ENCODE measurements at places on chromosomes 4 and X.
A peak's percentile ranks its signal among the peaks of the same experiment; 100 is the strongest.

- DNase-seq: no peak
These were observed 52.5 kb upstream of the SHISA3 start for GRCh38 chr4:42344749-42345148.

GRCh38 chr4:17152941-17153540, 254.6 kb upstream of the LDB2 start:
- no peak for DNase-seq

DNA sequence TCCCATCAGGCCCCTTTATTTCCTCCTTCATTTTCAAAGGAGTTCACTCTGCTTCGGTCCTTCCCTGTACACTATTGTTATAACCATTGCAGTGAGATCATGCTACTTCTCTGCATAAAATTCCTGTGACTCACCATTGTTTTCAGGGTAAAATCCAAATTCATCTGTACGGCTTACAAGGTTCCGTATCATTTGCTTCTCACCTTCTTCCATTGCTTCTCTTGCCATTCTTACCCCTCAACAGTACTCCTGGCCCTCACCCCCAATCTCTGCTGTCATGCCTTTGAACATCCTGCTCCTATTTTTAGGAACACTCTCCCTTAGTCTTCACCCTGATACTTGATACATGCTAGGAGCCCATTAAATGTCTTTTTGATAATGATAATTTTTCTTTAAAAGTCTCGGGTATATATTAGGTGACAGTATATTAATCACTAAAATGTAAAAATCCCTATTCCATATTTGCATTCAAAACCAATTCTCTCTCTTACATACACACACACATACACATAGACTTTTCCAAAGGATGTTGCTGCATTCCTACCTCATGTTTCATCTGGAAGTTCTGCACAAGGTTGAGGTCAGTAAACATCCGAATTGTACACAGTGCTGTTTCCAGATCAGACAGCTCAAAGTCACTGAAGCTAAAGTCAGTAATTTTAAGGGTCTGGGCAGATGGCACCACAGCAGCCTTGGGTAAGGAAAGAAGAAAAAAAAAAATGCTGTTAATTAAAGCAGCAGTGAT, 103.4 kb downstream of the PDE5A start:
- DNase-seq: no peak

- no peak for DNase-seq
These were observed 51.9 kb downstream of the PHKA2 start for GRCh38 chrX:18931972-18932371.

DNA sequence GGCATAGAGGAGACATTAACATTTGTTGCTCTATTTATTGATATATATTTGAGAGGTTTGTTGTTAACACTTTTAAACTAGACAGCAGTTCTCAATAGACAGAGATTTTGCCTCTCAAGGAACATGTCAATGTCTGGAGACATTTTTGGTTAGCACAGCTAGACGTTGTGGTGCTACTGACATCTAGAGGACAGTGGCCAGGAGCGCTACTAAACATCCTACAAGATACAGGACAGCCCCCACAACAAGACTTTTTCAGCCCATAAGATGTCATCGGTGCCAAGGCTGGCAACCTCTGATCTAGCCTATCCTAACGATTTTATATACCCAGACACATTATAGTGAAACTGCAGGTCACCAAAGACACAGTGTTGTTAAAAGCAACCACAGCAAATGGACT, 18.4 kb upstream of the CTSO start:
- no peak for DNase-seq

DNA sequence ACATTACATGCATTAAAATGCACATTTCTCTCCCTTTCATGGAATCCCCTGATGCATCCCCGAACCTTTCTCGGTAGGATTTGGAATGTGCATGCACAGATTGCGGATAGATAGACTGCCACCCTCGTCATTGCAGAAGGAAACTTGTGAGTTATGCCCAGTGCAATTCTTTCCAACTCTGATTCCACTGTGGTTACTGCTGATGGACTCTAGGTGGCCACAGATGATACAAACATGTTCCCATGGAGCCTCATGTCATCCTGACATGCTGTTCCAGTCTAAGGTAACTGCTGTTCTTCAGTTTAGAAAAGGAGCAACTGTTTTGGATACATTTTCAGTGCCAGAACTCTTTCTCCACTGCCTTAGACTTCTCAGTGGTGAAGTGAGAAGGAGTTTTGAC, 9.1 kb upstream of the VCX3B start:
- no peak for DNase-seq

- DNase-seq: no peak
These were observed 87.9 kb downstream of the WDFY3 start for GRCh38 chr4:84878546-84878945.

GRCh38 chr4:157075811-157076577, at the start of gene GLRB:
GLRB (plus strand) TSS chr4:157076150; CDS start chr4:157078025, 1,875 bp downstream.
- DNase-seq: no peak

- no peak for DNase-seq
These were observed 215.8 kb downstream of the PACRGL start for GRCh38 chr4:20916106-20916505.

DNA sequence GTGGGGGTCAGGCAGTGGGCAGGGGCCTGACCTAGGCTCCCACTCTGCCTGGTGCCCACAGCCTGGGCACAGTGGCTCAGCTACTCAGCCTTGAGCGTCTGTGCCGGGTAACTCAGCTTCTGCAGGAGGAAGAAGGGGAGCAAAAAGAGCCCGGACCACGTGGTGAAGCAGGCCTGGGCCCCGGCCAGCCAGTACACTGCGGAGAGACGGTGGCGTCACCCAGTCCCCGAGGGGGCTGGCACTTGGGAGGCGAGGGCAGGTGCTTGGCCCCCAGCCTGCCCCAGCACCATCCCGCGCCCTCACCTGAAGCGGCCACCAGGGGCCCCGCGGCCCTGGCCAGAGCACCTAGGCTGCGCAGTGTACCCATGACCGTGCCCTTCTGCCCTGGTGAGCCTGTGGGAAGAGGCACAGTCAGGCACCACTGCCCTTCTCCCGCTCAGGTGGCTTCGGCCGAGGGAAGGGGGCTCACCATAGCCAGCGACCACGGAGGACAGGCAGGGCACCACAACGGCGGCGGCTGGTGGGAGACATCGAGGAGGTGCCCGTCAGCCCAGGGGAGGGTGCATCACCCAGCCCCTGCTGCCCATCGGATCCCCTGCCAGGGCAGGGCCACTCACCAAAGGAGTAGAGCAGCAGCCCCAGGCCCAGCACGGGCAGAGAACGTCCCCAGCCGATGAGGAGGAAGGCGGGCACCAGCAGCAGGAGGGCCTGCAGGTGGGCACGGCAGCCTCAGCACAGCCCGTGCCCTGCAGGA, 32.3 kb downstream of the NOP14 start:
- DNase-seq: peak; percentile 61

DNA sequence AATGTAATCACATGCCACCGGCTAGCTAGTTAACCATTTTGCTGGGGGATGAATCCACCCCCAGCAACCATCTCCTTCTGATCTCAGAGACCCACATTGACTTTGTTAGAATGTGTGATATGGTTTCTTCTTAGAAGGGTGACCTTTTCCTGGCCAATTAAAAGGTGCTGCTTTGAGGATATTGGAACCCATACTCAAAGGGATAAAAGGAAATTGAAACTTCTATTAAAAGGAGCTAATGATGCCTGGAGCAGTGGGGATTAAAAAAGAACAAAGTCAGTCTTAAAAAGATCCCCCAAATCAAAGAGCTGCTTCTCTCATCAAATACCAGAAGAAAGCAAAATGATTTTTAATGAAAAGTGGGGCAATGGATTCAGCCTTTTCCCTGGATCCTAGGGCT, 214.1 kb downstream of the SHROOM3 start:
- no peak for DNase-seq

GRCh38 chr4:28373601-28374000, 1513.0 kb downstream of the STIM2 start:
- DNase-seq: no peak

GRCh38 chrX:24146283-24146949, 3.1 kb upstream of the ZFX start:
- no peak for DNase-seq

GRCh38 chrX:48606091-48606490, 8.8 kb downstream of the WDR13 start:
- DNase-seq: no peak

- DNase-seq: no peak
These were observed 19.2 kb downstream of the PPP3CA start for GRCh38 chr4:101328063-101328602.

DNA sequence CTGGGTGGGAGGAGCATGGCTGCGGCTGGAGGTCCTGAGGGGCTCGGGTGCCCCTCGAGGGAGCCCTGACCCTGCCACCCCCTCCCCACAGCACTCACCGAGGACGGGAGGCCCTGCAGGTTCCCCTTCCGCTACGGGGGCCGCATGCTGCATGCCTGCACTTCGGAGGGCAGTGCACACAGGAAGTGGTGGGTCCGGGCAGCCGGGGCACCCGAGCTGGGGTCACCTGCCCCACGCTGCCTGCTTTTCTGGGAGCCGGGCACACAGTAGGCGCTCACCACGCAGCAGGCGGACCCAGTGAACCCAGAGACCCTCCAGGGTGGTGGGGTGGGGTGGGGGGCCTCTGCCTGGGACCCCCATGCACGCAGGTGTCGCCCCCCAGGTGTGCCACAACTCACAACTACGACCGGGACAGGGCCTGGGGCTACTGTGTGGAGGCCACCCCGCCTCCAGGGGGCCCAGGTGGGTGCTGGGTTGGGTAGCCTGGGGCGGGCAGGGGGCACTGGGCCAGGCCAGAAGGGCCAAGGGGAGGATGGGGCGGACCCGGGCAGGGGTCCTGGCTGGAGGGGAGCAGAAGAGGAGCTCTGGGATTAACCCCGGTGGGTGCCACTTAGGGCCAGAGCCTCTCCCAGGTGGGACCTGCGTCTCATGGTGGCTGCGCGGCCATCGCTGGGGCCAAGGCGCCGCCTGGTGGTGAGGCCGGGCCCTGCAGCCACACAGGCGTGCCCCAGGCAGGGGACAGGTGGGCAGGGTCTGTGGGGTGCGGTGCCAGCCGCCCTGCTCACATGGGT, 1.4 kb downstream of the HGFAC start:
- DNase-seq: peak; percentile 66

- DNase-seq: no peak
These were observed 4.3 kb upstream of the HAUS7 start for GRCh38 chrX:153474718-153475117.

GRCh38 chrX:41082783-41083182, 2.5 kb upstream of the USP9X start:
- DNase-seq: no peak

DNA sequence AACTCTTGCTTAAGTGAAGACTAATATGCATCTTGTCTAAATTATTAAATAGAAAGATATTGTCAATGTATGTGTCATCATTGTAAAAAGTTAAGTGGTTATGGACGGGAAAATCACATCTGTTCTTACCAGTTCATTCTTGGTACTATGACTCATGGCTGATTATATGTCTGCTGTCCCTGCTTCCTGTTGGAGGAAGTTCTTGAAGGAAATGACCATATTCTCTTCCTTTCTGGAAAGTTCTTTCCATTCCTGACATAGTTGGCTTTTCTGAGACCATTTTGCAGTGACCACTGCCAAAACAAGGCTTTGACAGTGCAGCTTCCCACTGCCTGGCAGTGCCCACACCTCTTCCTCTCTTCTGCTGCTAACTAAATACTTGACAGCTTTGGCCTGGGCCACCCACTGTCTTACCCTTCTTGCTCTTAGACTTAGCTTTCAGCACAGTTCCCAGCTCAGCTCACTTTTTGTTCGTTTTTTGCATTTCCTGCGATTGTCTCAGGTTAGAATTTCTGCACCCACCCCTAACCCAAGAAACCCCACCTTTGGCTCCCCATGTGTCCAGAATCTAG, 13.2 kb upstream of the CLDN24 start:
- DNase-seq: no peak

GRCh38 chr4:3707423-3708102, 58.6 kb upstream of the ADRA2C start:
- no peak for DNase-seq

GRCh38 chr4:2798399-2799223, 5.7 kb downstream of the SH3BP2 start:
- peak; percentile 59 for DNase-seq

- no peak for DNase-seq
These were observed 51.7 kb downstream of the RPGR start for GRCh38 chrX:38275615-38276014.

- no peak for DNase-seq
These were observed 204.8 kb downstream of the TRAM1L1 start for GRCh38 chr4:116880625-116881024.

DNA sequence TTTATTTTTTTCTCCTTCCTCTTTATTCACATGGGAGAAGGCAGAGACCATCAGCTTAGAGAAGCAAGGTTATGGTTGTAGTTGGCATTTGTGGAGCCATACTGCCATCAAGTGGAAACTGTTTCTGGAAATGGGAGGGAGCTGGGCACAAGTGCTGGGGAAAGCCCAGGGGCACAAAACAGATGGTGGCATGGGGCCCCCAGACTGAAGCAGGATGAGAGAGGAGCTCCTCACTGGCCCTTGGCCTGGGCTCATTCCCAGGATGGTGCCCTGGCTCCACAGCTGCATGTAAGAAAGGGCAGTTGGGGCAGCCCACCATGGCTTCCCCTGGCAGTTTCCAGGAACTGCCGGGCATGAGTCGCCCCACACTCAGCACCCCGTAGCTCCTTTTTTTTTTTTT, 59.2 kb downstream of the NBDY start:
- peak; percentile 53 for DNase-seq

DNA sequence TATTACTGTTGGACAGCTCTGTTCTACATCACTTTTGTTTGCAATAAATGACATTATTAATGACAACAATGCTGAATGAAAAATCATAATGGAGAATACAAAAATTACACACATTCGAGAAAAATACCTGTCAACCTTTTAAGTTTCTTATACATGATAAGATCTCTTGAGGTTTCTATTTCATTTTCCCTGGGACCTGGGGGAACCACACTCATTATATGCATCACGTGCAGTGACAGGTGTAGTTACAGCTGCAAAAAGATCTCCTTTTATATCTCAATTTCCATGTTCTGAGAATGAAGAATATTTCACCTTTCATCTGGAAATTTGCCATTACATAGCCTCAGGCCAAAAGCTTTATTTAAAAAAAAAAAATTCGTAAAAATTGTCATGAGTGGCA, 1347.0 kb upstream of the AGA start:
- DNase-seq: no peak

DNA sequence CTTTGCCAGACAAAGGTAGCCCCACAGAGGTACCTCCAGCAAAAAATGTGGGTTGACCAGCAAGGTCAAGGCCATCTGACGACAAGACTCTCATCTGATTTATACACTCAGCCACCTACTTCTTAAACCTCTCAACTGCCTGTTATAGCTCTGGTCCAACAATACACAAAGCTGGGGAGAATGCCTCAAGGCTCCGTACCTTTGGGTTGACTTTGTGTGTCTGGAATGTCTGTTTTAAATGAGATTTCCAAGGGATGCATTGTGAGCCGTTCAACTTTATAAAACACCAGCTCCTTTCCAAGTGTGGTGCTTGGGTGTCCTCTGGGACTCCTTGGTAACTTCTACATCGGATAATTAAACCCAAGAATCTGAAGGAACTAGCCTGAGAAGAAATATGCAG, 167.0 kb upstream of the RPL34 start:
- no peak for DNase-seq

GRCh38 chr4:85154591-85154990, 188.1 kb upstream of the WDFY3 start:
- DNase-seq: no peak

- no peak for DNase-seq
These were observed 27.7 kb upstream of the ACSL1 start for GRCh38 chr4:184853436-184853835.

GRCh38 chrX:124462931-124463330, 116.6 kb downstream of the SH2D1A start:
- DNase-seq: no peak
